Activated naive CD4-positive, alpha-beta T cell treated with Interleukin-2 at 50 U/mL for 16 hours (primary cell): ENCODE measurements at places on chromosomes 7 and 10.

DNA sequence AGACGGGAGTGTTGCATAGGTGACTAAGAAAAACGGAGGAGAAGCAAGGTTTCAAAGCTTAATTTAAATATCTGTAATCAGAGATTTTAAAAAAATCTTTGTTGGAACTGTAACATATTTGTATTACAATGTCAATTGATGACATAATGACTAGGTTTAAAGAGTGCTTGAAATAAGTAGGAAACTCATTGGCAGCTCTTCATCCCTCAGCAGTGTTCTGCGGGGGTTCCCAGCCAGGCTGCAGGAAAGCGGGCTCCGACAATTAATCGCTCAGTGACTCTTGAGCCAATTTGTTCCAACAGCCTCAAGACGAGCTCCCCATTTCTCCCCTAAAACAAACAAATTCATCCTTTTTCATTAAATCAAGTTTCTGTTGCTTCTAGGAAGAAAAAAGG, 22.6 kb downstream of the CPXM2 start:
- DNase-seq: no peak

DNA sequence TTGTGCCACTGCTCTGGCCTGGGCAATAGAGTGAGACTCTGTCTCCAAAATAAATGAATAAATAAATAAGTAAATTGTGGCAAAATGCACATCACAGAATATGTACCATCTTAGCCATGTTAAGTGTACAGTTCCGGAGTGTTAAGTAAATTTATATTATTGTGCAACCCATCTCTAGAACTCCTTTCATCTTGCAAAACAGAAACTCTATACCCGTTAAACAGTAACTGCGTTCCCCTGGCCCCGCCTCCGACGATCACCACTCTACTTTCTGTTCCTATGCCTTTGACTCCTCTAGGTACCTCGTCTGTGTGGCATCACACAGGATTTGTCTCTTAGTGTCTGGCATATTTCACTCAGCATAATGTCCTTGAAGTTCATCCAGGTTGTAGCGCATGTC, 356.4 kb upstream of the FOXK1 start:
- no peak for DNase-seq

DNA sequence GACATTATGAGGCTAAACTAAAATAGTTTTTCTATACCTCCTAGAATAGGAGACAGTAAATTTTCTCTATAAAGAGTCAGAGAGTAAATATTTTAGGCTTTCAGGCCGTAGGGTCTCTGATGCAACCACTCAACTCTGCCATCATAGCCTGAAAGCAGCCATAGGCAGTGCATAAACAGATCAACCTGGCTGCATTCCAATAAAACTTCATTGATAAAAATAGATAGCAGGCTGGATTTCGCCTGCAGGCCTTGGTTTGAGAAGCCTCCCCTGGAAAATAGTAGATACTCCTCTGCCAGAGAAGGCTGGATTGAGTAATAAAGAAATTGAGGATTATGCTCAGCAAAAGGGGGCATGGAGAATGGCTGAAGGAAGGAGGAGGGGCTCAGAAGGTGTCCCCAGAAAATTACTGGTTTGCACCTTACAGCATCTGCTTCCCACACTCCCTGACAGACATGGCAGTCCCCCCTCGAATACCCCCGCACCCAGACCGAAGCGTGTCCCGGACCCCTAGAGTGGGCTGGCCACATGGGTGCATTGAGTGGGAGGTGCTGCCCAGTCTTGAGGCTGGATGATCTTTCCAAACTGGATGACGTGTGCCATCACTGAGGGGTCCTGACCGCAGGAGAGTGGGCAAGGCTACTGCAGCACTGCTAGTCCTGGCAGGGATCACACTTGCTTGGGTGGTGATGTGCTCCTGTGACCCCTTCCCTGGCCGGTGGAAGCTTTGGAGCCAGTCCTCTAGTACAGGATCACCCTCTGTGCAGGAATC, 126.6 kb downstream of the PTPN20 start:
- no peak for DNase-seq

GRCh38 chr10:72097448-72098300, 9.3 kb upstream of the SPOCK2 start:
- DNase-seq: no peak
